ENCODE measurements at places on chromosomes 5 and 9.

DNA sequence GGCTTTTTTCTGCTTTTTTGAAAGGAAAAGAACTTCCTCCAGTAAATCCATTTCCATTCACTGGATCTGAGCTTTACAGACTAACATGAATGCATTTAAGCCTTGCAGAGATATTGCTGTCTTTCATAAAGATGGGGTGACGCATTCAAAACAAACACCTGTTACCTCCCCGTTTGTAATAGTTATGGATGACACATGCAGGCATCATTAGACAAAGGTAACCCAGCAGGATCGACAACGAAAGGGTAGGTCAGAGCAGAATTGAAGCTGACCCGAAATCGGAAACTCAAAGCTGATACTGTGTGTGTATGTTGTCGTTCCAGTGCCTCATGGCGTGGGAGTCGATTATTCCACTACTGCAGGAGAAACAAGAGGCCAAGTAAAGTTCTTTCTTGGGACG lies 22.2 kb downstream of the SLC46A2 start:
- DNase-seq: no peak

DNA sequence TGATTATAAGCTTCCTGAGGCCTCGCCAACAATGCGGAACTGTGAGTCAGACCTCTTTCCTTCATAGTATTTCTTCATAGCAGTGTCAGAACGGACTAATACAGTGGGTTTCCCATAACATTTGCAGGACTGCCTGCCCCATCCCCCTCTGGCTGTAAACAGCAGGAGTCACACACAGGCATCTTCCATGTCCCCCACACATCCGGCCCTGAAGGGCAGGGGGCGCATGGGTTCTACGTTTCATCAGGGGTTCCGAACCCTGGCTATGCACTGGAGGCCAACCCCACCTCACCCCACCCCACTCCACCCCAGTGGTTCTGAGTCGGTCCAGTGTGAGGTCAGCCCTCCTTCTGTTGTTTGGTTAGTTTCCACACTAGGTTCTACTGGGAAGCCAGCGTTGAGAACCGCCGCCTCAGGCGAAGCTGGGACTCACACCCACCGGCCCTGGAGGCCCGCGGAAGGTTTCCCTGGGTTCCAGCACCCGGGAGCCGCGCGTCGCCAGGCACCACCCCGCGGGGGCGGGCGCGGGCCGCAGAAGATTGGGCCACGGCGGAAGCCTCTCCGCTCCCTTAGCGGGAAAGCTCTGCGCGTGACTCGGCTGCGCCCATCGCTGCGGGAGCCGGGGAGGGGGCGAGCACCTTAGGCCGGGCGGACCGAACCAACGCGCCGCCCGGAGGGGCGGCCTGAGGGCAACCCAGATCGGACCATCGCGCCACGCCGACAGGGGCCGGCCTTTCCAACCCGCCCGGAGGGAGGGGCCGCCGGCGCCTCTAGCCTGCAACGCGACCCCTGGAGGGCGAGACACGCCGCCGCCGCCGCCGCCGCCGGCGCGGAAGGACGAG lies at the start of gene RUSC2:
TSS of gene RUSC2 (plus strand) at position 799 of the 842 bp plus-strand sequence. CDS start 56,411 bp downstream, outside the sequence.
- DNase-seq: peak; percentile 93

GRCh38 chr5:120605325-120606079 lies 141.4 kb downstream of the PRR16 start:
- peak; percentile 47 for DNase-seq

DNA sequence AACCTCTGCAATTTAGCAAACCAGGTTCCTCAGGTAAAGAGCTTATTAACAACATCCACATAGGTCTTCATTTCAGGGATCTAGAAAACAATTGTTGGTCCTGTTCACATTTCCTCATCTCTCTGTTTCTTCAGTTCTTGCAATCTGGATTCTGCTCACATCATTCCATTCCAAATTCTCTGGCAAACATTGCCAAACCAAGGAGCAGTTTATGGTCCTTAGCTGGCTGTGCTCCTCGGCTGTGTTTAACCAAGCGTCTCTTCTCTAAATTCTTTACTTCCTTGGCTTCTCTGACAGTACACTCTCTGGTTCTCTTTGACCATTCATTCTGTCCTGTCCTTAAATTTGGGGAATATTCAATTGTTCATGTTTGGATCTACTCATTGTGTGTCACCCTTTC lies 65.8 kb upstream of the RANBP3L start:
- no peak for DNase-seq

GRCh38 chr5:132760049-132760420 lies 12.8 kb downstream of the CCNI2 start:
- peak; percentile 35 for DNase-seq

DNA sequence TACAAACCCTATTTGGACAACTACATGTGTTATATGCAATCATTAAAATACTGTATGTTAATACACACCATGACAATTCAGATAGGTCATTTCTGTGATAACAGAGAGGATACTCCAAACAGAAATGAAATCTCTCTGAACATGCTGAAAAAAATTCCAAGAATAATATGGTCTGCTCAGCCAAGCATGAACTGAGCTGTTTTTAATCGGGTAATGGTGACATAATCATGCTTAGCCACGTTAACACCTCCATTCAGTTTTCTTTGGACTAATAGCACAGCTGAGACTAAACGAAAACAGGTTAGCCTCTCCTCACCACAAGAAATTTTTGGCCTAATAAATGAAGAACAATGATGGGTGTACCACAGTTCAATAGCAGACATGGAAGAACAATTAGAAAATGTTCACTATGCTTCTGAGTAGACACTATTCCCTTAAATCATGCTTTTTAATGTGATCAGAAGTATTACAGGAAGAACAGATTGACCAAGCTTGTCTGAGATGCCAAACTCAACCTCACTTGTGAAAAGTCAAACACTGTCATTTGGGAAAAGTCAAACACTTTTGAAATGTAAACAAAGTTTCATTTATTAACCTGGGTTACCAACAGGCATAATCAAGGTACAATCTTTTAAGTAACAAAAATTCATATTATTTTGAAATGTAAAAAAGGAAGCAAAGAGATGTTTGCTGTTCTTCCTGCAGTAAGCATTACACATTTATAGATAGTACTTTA lies 19.4 kb downstream of the RAB14 start:
- DNase-seq: no peak

- DNase-seq: no peak
These were observed 200.4 kb upstream of the SLC24A2 start for GRCh38 chr9:19989213-19989612.

DNA sequence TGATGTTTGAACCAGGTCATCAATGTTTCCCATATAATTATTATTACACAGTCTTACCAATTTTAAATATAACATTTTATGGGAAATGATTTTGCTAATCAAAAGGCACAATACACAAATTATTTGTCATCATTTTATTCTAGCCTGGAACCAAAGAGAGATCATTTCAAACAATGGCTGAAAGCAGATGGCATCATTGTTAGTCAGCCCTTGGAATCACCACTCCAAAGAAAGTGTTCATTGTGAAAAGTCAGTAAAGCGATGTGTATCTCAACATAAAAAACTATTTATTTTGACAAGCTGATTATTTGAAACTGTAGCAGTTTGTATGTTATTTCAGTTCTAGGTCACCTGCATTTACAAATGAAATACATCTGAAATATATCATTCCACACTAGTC lies 1068.7 kb downstream of the CDH12 start:
- no peak for DNase-seq

- no peak for DNase-seq
These were observed 64.2 kb upstream of the STK32A start for GRCh38 chr5:147170603-147171002.

GRCh38 chr5:75706775-75707174 lies 10.5 kb downstream of the POC5 start:
- no peak for DNase-seq

DNA sequence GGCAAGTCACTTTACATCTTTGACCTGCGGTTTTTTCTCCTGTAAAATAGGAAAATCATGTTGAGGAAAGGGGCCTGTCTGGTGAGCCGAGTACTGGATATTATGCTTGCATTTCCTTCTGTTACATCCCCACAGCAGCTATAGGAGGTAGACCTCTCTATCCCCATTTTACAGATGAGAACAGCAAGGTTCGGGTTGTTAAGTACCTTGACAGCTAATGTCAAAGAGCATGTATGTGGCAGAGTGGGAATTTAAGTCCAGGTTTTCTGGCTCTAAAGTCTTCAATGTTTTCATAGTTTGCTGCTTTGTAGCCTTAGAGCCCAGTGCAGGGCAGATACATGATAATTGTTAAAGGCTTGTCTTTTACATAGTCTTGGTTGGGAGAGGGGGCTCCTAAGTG lies 2.8 kb downstream of the TMEM268 start:
- no peak for DNase-seq

GRCh38 chr5:139650031-139650688 lies 2.0 kb downstream of the CXXC5 start:
- peak; percentile 61 for DNase-seq
